ENCODE measurements at places on chromosomes 4 and X.

DNA sequence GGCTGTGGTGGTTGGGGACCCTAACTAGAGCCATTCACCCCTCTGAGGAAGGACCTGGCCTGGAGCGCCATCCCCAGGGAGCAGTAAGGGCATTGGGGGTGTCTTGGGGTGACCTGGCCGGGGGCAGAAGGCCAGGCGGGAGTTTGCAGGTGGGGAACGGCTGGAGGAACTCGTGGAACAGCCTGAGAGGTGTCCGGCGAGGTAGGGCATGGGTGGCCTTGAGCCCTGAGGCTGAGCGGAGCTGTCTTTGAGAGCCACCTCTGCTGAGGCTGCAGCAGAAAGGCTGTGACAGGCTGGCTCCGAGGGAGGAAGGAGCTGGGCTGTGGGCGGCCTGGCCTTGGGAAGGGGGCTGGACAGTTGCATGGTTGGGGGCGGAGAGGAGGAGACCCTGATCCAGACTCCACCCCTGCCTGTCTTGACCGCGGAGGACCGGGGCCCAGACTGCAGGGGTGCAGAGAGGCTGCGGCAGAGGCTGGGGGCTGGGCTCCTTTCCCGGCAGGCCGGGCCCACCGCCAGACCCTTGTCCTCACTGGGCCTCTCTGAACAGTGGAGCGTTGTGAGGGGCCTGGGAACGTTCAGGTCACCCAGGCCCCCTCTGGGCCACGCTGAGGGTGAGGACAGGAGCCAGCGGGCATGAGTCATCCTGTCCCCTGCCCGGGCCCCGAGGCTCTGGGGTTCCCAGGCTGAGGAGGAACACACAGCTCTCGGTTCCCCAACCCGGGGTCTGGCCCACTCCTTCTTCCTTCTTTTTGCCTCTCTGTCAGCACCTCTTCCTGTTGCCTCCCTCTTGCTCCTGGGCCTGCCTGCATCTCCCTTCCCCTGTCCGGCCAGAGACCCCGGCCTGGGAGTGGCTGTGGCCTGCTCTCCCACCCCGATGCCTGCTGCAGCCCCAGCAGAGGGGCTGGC, 8.1 kb downstream of the SH3BP2 start:
- peak; percentile 91 for DNase-seq

GRCh38 chrX:24201216-24201615, 51.7 kb downstream of the ZFX start:
- DNase-seq: no peak

- DNase-seq: peak; percentile 74
Observed at GRCh38 chrX:53265771-53266574, 15.4 kb downstream of the IQSEC2 start.

- no peak for DNase-seq
Observed at GRCh38 chr4:61320154-61320553, 120.0 kb downstream of the ADGRL3 start.

- no peak for DNase-seq
Observed at GRCh38 chrX:18297251-18297650, 57.2 kb downstream of the SCML2 start.

DNA sequence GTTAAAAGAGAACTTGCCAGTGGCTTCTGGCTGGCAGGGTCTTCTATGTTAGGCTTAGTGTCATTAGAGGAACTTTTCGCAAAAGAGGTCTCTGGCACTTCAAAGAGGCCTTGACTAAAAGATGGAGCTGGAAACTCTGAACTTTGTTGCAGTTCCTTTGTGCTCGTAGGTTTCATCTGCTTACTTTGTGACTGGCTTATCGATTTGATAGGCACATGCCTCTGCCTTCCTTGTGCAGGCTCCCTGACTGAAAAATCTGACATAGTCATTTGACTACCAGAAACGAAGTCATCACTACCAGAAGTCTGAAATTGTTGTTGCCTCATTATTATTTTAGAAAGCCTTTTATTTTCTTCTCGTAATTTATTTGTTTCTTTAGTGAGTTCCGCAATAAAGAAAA, 93.9 kb upstream of the IL13RA1 start:
- no peak for DNase-seq

DNA sequence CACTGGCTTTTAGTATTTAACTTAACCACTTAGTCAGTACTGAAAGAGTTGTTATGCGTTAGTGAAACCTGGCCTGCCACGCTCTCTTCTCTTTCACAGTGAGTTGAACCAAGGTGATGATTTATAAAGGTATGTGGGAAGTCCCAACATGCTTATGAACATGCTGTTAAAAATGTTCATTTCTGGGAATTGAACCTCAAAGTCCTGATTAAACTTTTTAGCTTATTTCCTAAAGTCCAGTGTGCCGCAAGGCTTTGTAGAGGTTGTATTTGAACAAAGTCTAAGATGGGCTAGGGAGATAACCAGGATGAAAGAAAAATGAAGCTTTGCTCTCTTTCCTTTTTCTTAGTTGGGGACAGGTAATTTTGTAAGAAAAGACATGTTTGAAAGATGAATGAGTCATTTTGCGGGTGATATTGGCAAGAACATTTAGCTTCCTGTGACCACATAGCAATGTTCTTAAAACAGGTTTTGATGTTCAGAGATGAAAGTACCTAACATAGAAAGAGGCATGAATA, 270.3 kb downstream of the DTHD1 start:
- no peak for DNase-seq

- no peak for DNase-seq
Observed at GRCh38 chr4:26402458-26402857, 81.6 kb downstream of the RBPJ start.

GRCh38 chrX:142052238-142052637, 148.5 kb downstream of the MAGEC1 start:
- no peak for DNase-seq

- no peak for DNase-seq
Observed at GRCh38 chrX:68895778-68896177, 67.0 kb downstream of the EFNB1 start.

DNA sequence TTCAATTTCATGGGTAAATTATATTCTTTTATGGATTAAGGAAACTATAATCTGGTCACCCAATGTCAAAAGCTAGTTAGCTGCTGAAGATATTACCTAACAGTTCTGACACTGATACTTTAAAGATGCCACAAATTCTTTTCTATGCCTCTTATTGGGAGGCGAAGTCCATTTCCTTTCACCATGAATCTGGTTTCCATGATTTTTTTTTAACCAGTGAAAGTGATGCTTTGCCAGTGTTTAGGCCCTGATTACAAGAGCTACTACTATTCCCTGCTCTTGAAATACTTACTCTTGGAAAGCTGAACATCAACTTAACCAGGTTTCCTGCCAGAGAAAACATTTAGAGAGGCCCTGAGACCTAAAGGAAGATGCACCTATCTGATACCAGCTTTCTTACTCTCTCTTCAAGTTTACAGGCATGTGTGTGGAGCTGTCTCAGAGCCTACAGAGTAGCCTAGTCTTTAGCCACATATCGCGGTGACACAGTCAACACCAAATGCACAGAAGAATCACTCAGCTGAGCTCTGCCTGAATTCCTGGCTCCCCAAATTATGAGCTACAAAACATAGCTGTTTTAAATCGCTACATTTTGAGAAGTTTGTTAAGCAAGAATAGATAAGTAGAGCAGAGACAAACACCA, 1280.8 kb downstream of the PCDH7 start:
- DNase-seq: no peak

- no peak for DNase-seq
Observed at GRCh38 chrX:96763608-96764007, 79.0 kb downstream of the DIAPH2 start.

- DNase-seq: no peak
Observed at GRCh38 chr4:7410446-7410845, 24.3 kb downstream of the PSAPL1 start.

- DNase-seq: no peak
Observed at GRCh38 chrX:14554131-14554715, 24.9 kb downstream of the GLRA2 start.

GRCh38 chr4:152679414-152680281, at the start of gene TMEM154:
Gene TMEM154, minus strand, starts transcription at chr4:152679997. Its CDS starts 64 bp downstream, at chr4:152679933.
- DNase-seq: peak; percentile 60

DNA sequence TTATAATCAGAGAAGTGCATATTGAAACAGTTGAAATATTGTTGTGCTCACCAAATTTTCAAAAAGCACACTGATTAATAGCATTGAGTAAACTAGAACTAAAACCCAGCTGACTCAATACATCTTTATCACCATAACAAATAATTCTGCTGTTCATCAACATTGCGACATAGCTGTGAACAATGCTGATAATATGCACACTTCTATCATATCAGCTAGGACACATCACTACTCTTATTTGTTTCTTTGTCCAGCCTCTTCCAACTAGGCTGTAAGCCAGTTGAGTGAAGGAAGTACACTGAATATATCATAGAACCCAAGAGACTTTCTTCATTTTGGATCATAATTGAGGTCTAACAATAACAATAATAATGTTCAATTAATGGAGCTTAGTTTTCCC, 349.7 kb downstream of the IQCM start:
- DNase-seq: no peak

DNA sequence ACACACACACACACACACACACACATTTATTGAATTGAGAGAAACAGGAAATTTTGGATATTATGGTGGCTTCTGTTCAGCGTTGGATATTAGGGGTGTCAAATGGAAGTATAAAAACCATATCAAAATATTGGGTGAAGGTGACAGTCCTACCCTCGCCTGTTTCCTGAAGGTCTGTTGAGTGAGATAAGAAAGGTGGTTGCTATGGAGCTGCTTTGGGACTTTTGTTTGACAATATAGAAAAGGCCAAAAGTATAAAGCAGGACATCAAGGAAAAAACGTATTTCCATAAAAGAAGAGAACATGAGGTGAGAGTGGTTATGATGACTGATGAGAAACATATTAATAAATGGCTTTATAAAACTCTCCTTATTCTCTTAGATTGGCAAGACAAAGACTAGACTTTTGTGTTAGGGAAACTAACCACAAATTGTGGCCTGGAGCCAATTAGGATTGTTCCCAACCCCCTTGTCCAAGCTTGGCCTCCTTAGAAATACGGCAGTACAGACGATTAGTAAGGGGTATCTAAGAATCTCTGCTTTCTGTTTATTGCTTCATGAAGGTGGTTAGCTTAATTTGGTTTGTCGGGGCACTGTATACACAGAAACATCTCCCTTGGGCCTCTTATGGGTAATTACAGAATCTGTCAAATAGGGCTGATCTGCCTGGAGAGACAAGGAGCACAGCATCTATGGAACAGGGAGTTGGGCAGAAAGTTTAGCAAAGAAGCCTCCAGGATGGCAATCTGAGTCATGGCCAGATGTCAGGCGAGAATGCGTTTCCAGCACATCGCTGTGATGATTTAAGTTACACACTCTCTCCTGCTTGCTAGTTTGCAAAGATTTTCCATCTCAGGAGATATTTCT, 198.0 kb downstream of the CBR4 start:
- no peak for DNase-seq

GRCh38 chr4:140813804-140814203, 57.6 kb upstream of the TBC1D9 start:
- no peak for DNase-seq

DNA sequence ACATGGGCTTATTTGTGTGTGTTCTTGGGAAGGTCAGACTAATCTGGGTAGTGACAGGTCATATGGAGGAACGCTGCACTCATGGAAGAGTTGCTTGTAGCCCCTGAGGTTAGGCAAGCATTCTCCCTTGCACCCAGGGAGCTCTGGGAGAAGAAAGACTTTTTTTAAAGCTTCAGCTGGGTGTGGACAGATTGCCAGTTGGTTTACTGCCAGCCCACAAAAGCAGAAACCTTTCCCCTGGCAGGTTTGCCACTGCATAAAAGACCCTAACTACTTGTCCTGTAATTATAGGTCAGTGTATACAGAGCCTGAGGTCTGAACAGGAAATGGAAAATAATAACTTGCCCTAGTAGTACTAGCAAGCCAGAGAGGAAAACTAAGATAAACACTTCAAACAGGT, 7.4 kb upstream of the NFKB1 start:
- DNase-seq: no peak

GRCh38 chr4:126705266-126705665, 927.5 kb upstream of the INTU start:
- no peak for DNase-seq

DNA sequence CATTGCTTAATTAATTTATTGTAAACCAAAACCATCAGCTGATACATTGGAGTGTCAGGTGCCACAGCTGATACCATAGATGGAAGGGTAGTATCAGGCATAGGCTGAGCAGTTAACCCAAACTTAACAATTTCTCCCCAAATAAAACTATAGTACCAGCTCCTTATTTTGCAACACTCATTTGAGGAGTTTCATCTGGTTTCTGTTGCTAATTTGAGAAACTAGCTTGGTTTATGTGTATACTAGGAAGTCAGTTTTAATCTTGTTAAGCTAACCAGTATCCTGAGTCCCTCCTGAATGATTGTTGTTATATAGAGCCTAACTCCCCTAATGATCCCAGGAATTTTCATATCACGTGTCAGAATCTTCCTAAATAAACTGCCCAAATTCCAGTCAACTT, 12.7 kb downstream of the DCAF16 start:
- DNase-seq: no peak

- DNase-seq: no peak
Observed at GRCh38 chr4:2924286-2924685, 38.9 kb downstream of the NOP14 start.

DNA sequence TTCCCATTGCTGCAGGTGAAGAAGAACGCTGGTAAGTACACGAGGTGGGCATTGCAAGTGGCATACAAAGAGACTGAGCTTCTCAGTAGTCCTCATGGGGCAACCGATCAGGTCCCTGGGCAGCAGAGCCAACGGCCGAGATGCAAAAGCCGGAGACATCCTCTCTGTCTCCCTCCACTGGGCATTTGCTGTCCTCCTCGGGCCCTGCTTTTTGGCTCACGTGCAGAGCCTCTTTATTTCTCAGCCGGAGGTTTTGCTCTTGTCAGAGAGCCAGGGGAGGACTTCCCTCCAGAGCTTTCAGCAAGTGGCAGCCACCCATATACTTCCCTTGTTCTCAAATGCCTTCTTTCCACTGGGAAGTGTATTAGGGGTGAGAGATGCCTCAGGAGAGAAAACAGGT, 18.0 kb downstream of the STARD8 start:
- DNase-seq: peak; percentile 19

GRCh38 chr4:36206603-36207311, 37.6 kb downstream of the ARAP2 start:
- DNase-seq: peak; percentile 77

GRCh38 chr4:3262208-3263052, 13.5 kb downstream of the MSANTD1 start:
- DNase-seq: no peak

GRCh38 chrX:27444093-27444908, 18.8 kb downstream of the PPP4R3C start:
- no peak for DNase-seq

- DNase-seq: no peak
Observed at GRCh38 chrX:153490217-153490930, 4.4 kb upstream of the BGN start.

DNA sequence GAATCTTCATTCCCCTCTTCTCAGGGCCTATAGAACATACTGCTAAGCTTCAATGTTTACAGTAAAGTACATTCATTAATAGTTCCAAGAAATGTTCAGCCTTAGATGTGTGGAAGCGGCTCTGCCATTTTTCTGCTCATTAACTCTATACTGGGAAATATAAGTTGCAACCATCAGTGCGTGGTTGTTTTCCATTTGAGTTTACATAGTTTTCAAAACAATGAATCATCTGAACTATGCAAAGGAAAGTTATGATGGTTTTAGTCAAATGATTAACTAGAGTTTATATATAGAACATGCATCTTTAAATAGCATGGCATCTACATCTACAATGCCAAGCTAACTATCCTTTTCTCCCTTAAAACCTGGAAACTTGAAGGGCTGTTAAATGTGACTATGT, 29.6 kb downstream of the LEF1 start:
- DNase-seq: no peak

GRCh38 chr4:150242820-150243458, 164.7 kb downstream of the DCLK2 start:
- DNase-seq: peak; percentile 4

All from inflammatory macrophage treated with lipopolysaccharide for 1 hour (primary cell).